ENCODE measurements at places on chromosomes 3 and 15.

- DNase-seq: no peak
Observed at GRCh38 chr15:96354731-96355567, 24.4 kb downstream of the NR2F2 start.

DNA sequence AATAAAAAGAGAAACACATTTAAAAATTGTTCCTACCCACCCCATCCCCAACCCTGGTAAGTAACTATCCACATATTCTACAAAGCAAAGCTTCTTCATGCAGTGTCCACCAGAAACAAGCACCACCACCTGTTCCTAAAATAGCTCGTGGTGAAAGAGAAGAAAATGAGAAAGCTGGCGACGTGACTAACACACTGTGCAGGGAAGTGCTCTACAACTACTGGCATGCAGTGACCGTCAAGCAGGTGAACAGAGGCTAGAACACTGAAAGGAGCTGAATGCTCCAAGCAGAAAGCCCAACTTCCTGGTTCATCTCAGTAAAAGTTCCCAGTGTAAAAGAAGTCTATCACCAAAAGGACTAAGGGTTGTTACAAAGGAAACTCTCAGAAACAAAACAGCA lies 80.7 kb downstream of the NR2E3 start:
- DNase-seq: no peak

DNA sequence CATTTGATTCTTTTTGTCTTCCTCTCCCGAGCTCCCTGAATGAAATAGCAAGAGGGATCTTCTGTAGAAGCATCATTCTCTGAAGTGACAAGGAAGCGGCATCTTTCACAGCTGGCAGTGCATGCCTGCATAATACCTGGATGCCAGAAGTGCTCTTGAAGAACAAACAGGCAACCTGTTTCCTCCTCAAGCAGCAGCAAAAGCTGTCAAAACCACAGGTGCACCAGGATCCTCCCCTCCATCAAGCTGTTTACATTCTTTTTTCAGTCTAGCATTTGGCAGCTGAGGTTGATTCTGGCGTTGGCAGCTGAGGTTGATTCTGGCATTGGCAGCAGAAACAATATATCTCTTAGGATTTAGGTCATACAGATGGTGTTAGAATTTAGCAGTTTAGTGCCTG lies 979.0 kb downstream of the TUSC7 start:
- DNase-seq: no peak

DNA sequence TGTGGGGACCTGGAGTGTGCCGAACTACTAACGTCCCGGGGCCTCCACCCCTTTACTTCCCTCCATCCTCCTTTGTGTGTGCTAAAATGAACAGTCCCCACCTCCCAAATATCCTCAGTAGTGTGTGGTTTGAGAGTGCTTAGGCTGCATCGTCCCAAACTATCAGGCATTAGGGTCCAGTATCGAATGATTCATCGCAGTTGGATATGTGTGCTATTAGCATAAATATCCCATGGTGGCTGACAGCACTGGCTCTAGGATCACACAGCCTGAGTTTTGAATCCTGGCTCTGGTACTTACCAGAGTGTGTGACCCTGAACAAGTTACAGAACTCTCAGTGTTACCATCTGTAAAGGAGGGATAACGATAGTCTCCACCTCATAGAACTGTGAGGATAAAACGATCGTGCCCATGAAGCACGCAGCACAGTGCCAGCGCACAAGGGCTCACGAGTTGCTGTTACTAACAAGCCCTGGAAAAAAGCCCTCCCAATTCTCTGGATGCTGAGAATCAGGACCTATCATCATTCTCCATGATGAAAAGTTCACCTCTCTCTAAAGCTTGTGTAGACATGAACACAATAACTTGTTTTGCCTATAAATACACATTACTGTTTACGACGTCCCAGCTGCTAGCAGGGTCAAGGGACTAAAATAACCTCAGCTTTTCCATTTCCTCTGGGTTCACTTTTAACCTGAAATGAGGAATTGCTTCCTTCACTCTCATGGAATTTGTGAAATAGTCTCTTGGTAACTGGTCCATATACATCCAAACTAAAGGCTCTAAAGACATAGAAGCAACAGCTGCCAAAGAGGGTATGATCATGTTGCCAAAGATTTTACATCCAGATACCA lies 51.0 kb downstream of the VGLL4 start:
- no peak for DNase-seq
